ENCODE measurements at places on chromosomes 2 and 18. TPM values are rescaled to one million over a fixed set of nuclear protein-coding genes. Genes with fewer than 3 reads are reported as not detected.

DNA sequence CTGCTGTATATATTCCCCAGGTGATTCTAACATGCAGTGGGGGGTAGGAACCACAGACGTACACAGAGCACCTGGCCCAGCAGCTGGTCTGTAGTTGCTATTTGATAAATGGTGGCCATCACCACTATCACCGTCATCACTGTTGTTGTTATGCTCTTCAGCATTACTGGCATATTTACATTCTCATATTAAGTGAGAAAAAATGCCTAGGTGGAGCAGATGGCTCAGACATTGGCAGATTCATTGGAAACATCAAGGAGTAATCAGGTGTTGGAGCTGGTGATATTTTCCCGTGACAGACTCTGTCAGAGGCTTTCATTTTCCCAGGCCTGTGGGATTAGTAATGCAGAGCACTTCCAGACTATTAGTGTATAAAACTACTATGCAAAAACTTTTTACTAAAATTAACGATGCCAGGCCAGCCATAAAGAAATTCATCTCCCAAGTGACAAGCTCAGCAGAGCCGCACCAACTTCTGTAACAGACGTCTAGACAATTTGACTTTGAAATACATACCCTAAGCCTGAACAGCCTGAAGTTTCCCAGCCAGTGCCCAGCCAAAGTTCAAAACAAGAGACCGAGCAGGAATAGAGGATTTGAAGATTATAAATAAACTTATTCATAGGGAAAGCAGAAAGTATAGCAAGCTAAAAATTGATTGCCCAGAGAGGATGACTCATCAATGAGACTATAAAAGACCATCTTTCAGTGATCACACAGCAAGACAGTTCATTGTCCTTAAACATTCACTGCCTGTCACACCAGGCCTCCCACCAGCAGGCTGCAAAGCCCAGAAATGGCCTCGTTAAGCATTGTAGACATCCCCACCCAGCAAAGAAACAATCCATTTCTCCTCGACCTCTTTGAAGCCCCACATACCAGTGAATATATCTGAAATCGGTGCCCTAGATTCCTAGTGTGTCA, 247.4 kb upstream of the CHAC2 start:
- H3K4me1 ChIP-seq = no peaks in the 10 kb centered on the region
- H3K27ac ChIP-seq = no peak overlapping the region
- DNase-seq = peak; percentile 31
- H3K4me3 ChIP-seq = no peak overlapping the region
- H3K36me3 ChIP-seq = no peaks in the 10 kb centered on the region
- H3K27me3 ChIP-seq = no peaks in the 10 kb centered on the region

RTP5 gene
- total RNA-seq = not detected

DNA sequence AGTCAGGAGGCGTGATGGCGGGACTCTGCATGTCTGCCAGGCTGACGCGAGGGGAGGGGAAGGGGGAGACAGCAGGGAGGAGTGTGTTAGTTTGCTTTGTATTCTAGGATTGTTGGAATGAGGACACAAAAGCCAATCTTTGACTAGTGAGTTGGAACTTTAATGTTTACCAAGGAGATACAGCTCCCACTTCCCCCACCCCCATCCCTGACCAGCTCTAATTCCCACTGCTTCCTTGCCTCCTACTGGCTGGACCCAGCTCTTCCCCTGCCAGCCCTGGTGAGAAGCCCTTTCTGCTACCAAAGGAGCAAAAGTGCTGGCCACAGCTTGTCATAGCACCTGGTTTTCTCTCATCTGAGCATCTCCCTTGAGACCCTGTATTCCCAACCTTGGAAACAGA, 84.5 kb downstream of the CELF4 start:
- no peaks in the 10 kb centered on the region for H3K4me1 ChIP-seq
- H3K27ac ChIP-seq = no peak overlapping the region
- DNase-seq = no peak
- no peaks in the 10 kb centered on the region for H3K36me3 ChIP-seq
- H3K27me3 ChIP-seq = peaks cover 13% of the 10 kb centered on the region

- H3K4me3 ChIP-seq = no peak overlapping the region
- no peaks in the 10 kb centered on the region for H3K27me3 ChIP-seq
- peak overlapping the region; percentile 21 for H3K27ac ChIP-seq
- H3K4me1 ChIP-seq = no peaks in the 10 kb centered on the region
- DNase-seq = no peak
Observed at GRCh38 chr2:68203587-68203986, 45.9 kb downstream of the PNO1 start.

DNA sequence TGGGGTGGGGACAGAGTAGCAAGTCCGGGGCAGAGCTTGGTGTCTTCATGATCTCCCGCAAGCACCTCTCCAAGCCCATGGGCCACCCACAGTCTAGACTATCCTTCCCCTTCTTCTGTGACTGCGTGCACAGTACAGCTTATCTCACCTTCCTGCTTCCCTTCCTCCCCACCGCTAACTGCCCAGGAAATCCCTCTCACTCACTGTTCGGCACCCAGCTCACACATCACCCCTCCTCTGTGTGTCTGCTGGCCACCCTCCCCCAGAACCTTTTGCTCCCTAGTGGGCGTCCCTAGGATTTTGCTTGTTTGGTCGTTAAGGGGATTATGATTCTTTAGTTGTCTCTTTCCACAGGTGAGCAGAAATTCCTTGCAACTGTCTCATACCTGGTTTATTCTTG, 31.5 kb upstream of the SMAD7 start:
- H3K4me1 ChIP-seq = peaks cover 5% of the 10 kb centered on the region
- no peaks in the 10 kb centered on the region for H3K36me3 ChIP-seq
- no peak overlapping the region for H3K27ac ChIP-seq
- DNase-seq = no peak
- no peak overlapping the region for H3K4me3 ChIP-seq

KCMF1 gene
- 74.2 TPM for total RNA-seq

DNA sequence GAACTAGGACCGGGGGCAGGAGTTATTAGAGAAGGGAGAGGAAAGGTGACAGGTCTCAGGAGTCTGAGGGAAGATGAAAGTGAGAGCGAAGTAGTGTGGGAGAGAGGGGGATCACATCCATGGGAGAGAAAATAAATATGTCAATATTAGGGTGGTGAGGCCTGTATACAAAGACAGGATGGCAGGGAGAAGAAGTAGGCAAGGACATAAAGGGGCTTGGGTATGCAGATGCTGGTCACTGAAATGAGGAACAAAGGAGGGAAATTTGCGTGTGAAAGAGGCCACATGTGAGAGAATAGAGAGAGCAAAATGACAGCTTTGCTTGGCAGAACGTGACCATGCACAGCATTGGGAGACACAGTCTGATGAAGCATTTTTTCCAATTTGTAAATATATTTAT, 13.6 kb downstream of the METAP1D start:
- no peak overlapping the region for H3K27ac ChIP-seq
- no peaks in the 10 kb centered on the region for H3K27me3 ChIP-seq
- no peak for DNase-seq
- no peak overlapping the region for H3K4me3 ChIP-seq

GRCh38 chr18:69872661-69873060, 75.0 kb downstream of the CD226 start:
- no peak overlapping the region for H3K27ac ChIP-seq
- H3K4me3 ChIP-seq = no peak overlapping the region
- no peaks in the 10 kb centered on the region for H3K4me1 ChIP-seq
- no peak for DNase-seq

PPP1CB gene
- total RNA-seq = 170 TPM

DNA sequence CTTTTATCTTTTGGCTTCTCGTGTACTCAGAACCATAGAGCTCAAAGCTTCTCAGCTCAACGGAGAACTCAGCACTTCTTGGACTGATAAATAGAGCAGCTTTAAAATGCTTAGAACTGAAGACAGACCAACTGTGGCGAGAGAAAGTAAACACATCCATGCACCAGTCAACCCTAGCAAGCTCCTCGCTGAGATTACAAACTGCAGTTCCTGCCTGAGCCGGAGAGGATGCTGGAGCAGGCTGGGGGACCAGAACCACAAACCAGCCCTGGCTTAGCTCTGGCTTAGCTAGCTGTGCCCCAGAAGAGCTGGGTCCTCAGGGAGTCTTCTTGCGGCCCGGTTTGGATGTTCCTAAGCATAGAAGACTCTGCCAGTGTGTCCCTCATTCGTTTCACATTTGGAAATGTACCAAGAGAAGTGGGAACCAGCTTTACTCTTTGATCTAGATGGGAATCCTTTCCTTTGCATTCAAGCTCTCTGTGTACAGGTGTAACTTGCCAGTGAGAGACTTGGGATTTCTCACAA, 5.6 kb downstream of the PAX8 start:
- no peaks in the 10 kb centered on the region for H3K4me1 ChIP-seq
- H3K27me3 ChIP-seq = peaks cover 89% of the 10 kb centered on the region
- peak; percentile 91 for DNase-seq
- H3K36me3 ChIP-seq = no peaks in the 10 kb centered on the region
- no peak overlapping the region for H3K27ac ChIP-seq
- H3K4me3 ChIP-seq = no peak overlapping the region

DNA sequence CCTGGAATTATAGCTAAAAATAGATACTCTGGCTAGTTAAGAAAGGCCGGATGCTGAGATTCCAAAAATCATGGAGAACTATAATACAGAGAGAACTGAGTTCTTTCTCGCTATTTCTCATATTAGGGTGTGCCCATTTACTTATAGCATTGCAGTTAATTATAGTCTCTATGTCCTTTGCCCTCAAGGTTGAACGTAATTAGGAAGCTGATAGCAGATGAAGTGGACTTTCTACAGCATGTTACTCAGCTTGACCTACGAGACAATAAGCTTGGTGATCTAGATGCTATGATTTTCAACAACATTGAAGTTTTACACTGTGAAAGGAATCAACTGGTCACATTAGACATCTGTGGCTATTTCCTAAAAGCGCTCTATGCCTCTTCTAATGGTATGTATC, 187.4 kb downstream of the PHLPP1 start:
- no peaks in the 10 kb centered on the region for H3K36me3 ChIP-seq
- H3K27me3 ChIP-seq = no peaks in the 10 kb centered on the region
- DNase-seq = no peak

FBLN7 gene
- 5.8 TPM for total RNA-seq

DNA sequence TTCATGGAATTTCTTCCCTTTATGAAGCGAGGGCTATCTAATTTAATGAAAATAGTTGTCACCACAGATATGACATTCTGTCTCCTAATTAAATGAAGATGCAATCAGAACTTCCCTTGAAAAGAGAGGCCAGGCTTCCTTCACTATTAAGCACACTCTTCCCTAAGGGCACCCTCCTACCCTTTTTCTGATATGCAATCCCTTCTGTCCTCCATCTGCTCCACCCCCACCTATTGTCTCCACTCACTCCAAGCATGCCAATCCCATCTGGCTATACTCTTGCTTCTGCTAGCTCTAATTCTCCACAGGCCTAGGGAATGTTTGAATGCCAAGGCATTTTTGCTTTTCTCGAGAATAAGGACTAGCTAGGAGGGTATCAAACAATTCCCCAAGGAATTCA, 818.4 kb upstream of the FSHR start:
- H3K36me3 ChIP-seq = no peaks in the 10 kb centered on the region
- DNase-seq = no peak
- no peak overlapping the region for H3K27ac ChIP-seq

DNA sequence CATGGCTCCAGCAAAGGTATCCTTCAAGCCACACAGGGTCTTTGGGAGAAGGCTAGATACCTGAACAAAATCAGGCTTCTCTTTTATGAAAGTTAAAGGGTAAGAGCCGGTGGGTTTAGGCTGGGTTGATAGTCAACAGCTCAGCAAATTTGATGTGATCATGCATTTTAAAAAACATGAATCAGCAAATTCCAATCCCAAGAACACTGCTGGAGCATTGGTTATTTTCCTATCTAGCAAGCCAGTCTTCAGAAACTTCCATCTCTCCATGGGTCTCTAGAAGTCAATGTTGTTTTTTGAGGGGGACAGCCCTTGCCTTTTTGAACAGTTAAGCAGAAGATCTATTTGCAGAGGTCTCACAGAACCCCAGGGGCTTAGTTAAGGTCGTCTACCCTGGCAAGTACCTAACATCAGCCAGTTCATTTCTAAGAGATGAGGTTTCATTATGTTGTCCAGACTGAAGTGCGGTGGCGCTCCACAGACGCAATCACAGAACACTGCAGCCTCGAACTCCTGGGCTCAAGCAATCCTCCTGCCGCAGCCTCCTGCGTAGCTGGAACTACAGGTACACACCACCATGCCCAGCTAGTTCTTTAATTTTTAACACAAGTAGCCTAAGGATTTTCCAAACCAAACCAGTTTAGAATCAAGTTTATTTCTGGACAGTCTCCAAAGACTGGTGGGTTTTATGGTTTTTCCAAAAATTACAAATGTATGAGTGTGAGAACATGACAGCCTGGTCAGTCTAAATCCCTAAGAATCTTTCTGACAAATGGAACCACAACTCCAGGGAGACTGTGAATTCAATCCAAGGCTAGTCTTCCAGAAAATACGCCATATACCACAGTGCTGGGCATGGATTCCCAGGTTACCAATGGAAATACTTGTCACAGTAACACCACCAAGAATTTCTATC, 4.1 kb upstream of the ZCCHC2 start:
- H3K4me1 ChIP-seq = peaks cover 5% of the 10 kb centered on the region
- no peak overlapping the region for H3K27ac ChIP-seq
- no peak for DNase-seq
- H3K27me3 ChIP-seq = peaks cover 4% of the 10 kb centered on the region
- H3K36me3 ChIP-seq = no peaks in the 10 kb centered on the region

DNA sequence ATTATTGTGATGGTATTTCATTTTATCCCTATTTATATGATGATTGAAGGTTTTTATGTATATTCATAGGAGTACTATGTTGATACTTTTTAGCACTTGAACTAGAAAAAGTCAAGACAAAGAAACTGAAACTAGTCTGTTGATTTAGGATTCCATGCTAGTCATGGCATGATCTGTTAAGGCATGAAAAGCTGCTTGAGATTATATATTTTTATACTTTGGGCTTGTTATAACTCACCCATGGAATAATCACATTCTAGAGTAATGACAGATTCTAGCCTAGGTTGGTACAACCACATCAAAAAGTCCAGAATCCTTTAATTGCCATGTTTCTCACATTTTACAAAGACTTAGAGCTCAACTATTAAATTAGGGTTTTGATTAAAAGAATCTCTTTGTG, 472.6 kb upstream of the CELF4 start:
- H3K4me1 ChIP-seq = no peaks in the 10 kb centered on the region
- no peaks in the 10 kb centered on the region for H3K27me3 ChIP-seq
- no peak overlapping the region for H3K4me3 ChIP-seq
- no peaks in the 10 kb centered on the region for H3K36me3 ChIP-seq

CHCHD5 gene
- 7.7 TPM for total RNA-seq

DNA sequence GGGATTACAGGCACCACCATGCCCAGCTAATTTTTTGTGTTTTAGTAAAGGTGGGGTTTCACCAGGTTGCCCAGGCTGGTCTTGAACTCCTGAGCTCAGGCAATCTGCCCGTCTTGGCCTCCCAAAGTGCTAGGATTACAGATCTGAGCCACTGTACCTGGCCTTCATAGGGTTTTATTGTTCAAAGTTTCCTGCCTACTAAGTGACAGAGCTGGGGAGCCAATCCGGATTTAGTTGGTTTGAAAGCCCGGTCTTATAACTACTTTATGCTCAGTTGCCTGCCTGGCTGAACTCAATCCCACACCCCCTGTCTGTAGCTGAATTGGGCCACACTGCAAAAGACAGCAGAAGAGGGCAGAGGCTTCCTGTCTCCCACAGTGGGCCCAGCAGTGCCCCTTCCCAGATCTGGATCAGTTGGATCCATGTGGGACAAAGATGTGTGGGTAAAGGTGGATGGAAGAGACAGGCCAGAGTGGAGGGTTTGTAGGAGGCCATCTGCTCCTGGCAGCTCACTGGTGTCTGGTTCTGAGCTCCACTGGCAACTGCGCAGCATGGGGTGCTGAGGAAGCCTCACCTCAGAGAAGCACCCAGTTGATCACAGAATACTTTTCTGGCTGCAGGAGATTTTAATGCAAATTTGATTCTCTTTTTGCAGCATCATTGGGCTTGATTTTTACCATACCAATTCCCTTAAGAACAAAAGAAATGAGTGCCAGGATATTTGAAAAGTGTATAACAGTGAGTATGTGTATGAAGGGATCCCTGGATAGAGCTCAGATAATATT, 144.9 kb downstream of the DDX1 start:
- peaks cover 25% of the 10 kb centered on the region for H3K27me3 ChIP-seq
- H3K36me3 ChIP-seq = no peaks in the 10 kb centered on the region
- H3K4me3 ChIP-seq = no peak overlapping the region
- no peak overlapping the region for H3K27ac ChIP-seq
- peaks cover 20% of the 10 kb centered on the region for H3K4me1 ChIP-seq

All from osteoblast (primary cell).